Right lung (tissue), 10 donors: ENCODE measurements at places on chromosomes 16 and 17. TPM values are rescaled to one million over a fixed set of nuclear protein-coding genes. Genes with fewer than 3 reads are reported as not detected.

Gene DCXR
- polyA plus RNA-seq, result 99.0 TPM

Gene BFAR
- polyA plus RNA-seq, result 72.4 TPM

Gene CENPT
- polyA plus RNA-seq, result 59.3 TPM

Gene ZSCAN10
- not detected for polyA plus RNA-seq

Gene TUBD1
- 15.3 TPM for polyA plus RNA-seq

Gene MT1E
- 21.5 TPM for polyA plus RNA-seq

Gene WIPF2
- 28.1 TPM for polyA plus RNA-seq

Gene CD300E
- polyA plus RNA-seq, result 0.44 TPM

Gene CCL7
- not detected for polyA plus RNA-seq

Gene PHF12
- 57.0 TPM for polyA plus RNA-seq

Gene NPIPA2
- polyA plus RNA-seq, result not detected

Gene CD79B
- polyA plus RNA-seq, result 4.2 TPM

Gene EVPL
- polyA plus RNA-seq, result 43.8 TPM

Gene ITGAD
- not detected for polyA plus RNA-seq

Gene KREMEN2
- 0.16 TPM for polyA plus RNA-seq

Gene TEX19
- polyA plus RNA-seq, result not detected

Gene RHBDF1
- 43.1 TPM for polyA plus RNA-seq

Gene MRM1
- polyA plus RNA-seq, result 3.9 TPM

Gene CCL16
- 0.94 TPM for polyA plus RNA-seq

Gene MPO
- polyA plus RNA-seq, result 12.6 TPM

Gene HOXB6
- polyA plus RNA-seq, result 11.9 TPM

Gene ABCC3
- polyA plus RNA-seq, result 27.4 TPM

Gene HSD11B2
- 66.9 TPM for polyA plus RNA-seq

Gene CYGB
- polyA plus RNA-seq, result 33.8 TPM

Gene MMD
- polyA plus RNA-seq, result 33.6 TPM

Gene G6PC1
- polyA plus RNA-seq, result 0.05 TPM

Gene SOST
- polyA plus RNA-seq, result not detected

Gene PABPN1L
- not detected for polyA plus RNA-seq

Gene CACNG1
- polyA plus RNA-seq, result 11.2 TPM

Gene CNTNAP1
- 12.4 TPM for polyA plus RNA-seq

Gene C16orf74
- polyA plus RNA-seq, result 21.9 TPM

Gene SCGB1C2
- not detected for polyA plus RNA-seq

Gene CRYBA1
- polyA plus RNA-seq, result not detected

Gene PRR35
- polyA plus RNA-seq, result not detected

Gene WFIKKN1
- polyA plus RNA-seq, result 1.2 TPM

Gene SHCBP1
- polyA plus RNA-seq, result 12.5 TPM

Gene MYO15A
- polyA plus RNA-seq, result 3.0 TPM

Gene ATAD5
- 6.8 TPM for polyA plus RNA-seq

Gene GRAP
- 13.6 TPM for polyA plus RNA-seq

Gene CD68
- polyA plus RNA-seq, result 32.3 TPM

Gene TOP2A
- 106 TPM for polyA plus RNA-seq

Gene XYLT1
- 7.2 TPM for polyA plus RNA-seq

Gene NPB
- polyA plus RNA-seq, result 1.2 TPM

Gene KRTAP2-3
- polyA plus RNA-seq, result not detected

Gene CORO1A
- 27.0 TPM for polyA plus RNA-seq

Gene SOX15
- polyA plus RNA-seq, result 2.5 TPM

Gene CNTNAP4
- polyA plus RNA-seq, result 0.68 TPM
